ENCODE measurements at places on chromosomes 6 and 20. TPM values are rescaled to one million over a fixed set of nuclear protein-coding genes. Genes with fewer than 3 reads are reported as not detected.

CRISP1 gene
- total RNA-seq = not detected

FAM209B gene
- total RNA-seq = not detected

RAB44 gene
- not detected for total RNA-seq

MOG gene
- total RNA-seq = not detected

TMC2 gene
- not detected for total RNA-seq
